ENCODE measurements at places on chromosomes 3 and 15. TPM values are rescaled to one million over a fixed set of nuclear protein-coding genes. Genes with fewer than 3 reads are reported as not detected.

DNA sequence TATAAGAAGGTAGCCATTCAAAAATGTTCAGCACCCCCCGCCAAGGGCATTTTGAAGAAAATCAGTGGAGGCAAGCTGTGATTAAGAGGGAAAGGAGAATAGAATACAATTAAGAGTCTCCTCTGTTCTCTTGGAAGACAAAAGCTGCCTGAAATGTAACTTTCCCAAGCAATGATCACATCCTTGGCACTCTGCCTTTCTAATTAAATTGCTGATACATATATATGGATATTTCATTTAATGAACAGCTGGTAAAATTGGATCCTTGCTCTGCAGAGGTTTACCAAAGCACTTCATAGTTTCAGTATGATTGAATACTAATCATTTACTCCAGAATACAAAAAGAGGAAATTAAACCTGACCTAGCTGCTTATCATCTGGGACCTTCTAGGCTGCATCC is 10.4 kb downstream of the COL6A6 start:
- H3K27me3 ChIP-seq, result no peaks in the 10 kb centered on the region
- no peak overlapping the region for H3K27ac ChIP-seq
- peaks cover 9% of the 10 kb centered on the region for H3K4me1 ChIP-seq
- DNase-seq, result no peak
- H3K4me3 ChIP-seq, result no peak overlapping the region

GRCh38 chr15:65077981-65078352 is 1.4 kb downstream of the KBTBD13 start:
- H3K27me3 ChIP-seq, result no peaks in the 10 kb centered on the region
- H3K4me3 ChIP-seq, result no peak overlapping the region
- H3K4me1 ChIP-seq, result no peaks in the 10 kb centered on the region

DNA sequence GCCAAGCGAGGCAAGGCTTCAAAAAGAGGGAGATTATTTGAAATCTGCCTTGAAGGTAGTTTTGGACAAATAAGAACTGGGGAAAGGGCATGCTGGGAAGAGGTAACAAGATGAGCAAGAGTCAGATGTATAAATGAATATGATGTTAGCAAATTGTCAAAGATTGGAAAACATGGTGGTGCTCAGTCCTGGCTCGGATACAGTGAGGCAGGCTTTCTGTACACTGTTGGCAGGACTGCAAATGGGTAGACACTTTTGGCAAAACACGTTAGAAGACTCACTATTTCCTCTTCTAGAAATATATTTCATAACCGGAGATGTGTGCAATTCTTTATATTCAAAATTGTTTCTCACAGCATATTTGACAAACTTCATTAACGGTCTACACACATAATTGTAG is 429.9 kb downstream of the IL5RA start:
- no peak overlapping the region for H3K27ac ChIP-seq
- DNase-seq, result no peak

- no peak overlapping the region for H3K27ac ChIP-seq
- no peak overlapping the region for H3K4me3 ChIP-seq
- no peak for DNase-seq
- no peaks in the 10 kb centered on the region for H3K27me3 ChIP-seq
Measured at GRCh38 chr3:152377184-152377570, 108.4 kb downstream of the MBNL1 start.

- no peaks in the 10 kb centered on the region for H3K27me3 ChIP-seq
- no peaks in the 10 kb centered on the region for H3K4me1 ChIP-seq
- no peak overlapping the region for H3K27ac ChIP-seq
- H3K4me3 ChIP-seq, result no peak overlapping the region
- no peaks in the 10 kb centered on the region for H3K36me3 ChIP-seq
- no peak for DNase-seq
Measured at GRCh38 chr3:64837986-64838735, 150.4 kb upstream of the ADAMTS9 start.

DNA sequence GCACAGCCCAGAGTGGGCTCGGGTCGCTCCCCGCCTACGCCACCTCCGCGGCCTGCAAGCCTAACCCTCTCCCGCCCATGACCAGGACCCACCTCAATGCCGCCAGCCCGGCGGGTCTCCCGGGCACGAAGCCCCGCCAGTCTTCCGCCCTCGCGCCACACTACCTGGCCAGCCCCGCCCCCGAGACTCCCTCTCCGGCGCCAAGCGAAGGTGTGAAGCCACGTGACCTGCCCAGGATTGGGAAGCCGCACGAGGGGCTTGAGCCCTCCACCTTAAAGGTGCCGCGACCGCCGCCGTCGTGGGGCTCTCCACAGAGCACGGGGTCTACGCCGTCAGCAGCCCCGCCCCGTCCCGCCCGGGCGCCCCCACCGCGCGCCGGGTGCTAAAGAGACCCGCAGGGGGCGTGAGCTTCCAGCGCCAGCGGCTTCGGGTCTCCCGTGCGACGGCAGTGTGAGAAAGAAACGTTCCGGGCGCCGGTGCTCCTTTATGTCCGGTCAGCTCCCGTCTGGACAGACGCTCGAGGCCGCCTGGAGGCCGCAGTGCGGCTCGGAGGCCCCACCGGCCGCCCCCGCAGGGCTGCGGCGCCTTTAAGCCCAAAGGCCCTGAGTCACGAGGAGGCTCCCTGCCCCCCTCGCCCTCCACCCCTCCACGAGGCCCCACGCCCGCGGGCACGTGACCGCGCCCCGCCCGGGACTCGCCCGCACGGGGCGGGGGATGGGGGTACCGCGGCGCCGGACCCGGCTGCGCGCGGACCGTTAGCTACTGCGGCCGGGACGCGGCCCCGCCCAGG is at the start of gene CPEB1:
CPEB1 (minus strand) TSS at position 319 of the 790 bp plus-strand sequence. CDS start 18,904 bp downstream, outside the sequence.
- DNase-seq, result peak; percentile 29
- peaks cover 5% of the 10 kb centered on the region for H3K27me3 ChIP-seq
- peak within 1 kb of the TSS; percentile 47 for H3K4me3 ChIP-seq

GRCh38 chr15:60804986-60805949 is 326.3 kb upstream of the ICE2 start:
- no peak overlapping the region for H3K27ac ChIP-seq
- H3K27me3 ChIP-seq, result no peaks in the 10 kb centered on the region
- no peak overlapping the region for H3K4me3 ChIP-seq
- H3K4me1 ChIP-seq, result peaks cover 34% of the 10 kb centered on the region
- DNase-seq, result no peak
- no peaks in the 10 kb centered on the region for H3K36me3 ChIP-seq

GRCh38 chr3:130929804-130930203 is 35.9 kb downstream of the ATP2C1 start:
- no peaks in the 10 kb centered on the region for H3K4me1 ChIP-seq
- no peak overlapping the region for H3K4me3 ChIP-seq
- no peaks in the 10 kb centered on the region for H3K27me3 ChIP-seq
- H3K36me3 ChIP-seq, result no peaks in the 10 kb centered on the region

DNA sequence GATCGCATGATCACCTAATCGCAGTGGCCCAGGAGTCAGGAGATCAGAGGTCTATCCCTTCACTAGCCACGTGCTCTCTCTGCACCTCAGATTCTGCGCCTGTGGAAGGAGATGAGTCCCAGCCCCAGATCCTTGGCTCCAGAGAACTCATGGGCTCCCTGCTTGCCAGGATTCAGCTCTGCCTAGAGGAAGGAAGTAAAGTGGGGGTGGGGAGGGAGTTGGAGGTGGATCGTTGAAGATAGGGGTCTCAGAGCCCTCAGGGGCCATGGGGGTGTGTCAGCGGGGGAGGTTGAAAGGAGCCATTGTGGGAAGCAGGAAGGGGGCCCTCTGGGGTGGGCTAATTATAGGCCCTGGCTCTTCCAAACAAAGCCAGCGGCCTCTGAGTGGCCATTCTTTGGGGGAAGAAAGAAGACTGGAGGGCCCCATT is 11.3 kb upstream of the STRA6 start:
- no peaks in the 10 kb centered on the region for H3K27me3 ChIP-seq
- no peaks in the 10 kb centered on the region for H3K36me3 ChIP-seq
- H3K27ac ChIP-seq, result no peak overlapping the region
- H3K4me3 ChIP-seq, result no peak overlapping the region
- DNase-seq, result no peak

DNA sequence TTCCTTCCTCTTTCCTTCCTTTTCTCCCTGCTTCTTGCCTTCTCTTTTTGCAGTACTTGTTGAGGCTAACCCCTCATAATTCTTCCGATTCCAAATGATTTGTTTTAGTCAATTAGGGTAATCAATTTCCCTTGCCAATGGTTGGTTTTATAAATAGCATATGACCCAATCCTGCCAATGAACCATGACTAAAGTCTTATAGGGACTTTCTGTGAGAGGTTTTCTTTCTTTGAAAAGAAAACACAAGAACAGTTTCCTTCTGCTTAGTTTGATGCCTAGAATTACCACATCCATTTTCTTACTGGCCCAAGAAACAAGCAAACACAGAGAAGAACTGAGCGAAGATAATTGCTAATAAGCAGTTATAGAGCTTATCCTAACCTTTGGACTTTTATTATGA is 292.5 kb upstream of the SATB1 start:
- H3K36me3 ChIP-seq, result no peaks in the 10 kb centered on the region
- peaks cover 50% of the 10 kb centered on the region for H3K4me1 ChIP-seq
- no peaks in the 10 kb centered on the region for H3K27me3 ChIP-seq
- H3K4me3 ChIP-seq, result no peak overlapping the region
- H3K27ac ChIP-seq, result no peak overlapping the region
- DNase-seq, result no peak

GRCh38 chr3:172777901-172778300 is 27.4 kb downstream of the ECT2 start:
- H3K4me3 ChIP-seq, result no peak overlapping the region
- no peaks in the 10 kb centered on the region for H3K36me3 ChIP-seq
- no peaks in the 10 kb centered on the region for H3K4me1 ChIP-seq

DNA sequence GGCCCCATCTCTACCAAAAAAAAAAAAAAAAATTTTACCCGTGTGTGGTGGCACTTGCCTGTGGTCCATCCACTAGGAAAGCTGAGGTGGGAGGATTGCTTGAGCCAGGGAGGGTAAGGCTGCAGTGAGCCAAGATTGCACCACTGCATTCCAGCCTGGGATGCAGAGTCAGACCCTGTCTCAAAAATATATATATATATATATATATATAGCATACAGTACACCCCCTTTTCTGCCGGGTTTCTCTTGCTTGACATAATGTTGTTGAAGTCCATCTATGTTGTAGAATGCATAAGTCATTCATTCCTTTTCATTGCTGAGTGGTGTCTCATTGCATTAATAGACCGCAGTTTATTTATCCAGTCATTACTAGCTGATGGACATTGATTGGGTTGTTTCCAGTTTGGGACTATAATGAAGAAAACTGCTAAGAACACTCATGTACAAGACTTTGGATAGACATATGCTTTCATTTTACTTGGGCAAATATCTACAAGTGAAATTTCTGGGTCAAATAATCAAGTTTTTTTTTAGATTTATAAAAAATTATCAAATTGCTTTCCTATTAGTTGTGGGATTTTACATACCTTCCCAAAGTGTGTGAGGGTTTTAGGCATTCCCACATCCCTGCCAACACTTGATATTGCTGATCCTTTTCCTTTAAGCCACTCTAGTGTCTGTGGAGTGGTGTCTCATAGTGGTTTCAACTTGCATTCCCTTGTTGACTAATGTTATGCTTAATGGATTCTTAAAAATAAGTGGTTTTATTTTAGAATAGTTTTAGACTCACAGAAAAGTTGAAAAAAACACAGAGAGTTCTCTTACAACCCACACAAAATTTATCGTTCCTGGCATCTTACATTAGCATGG is 2.1 kb upstream of the PRR20G start:
- DNase-seq, result no peak
- H3K4me1 ChIP-seq, result no peaks in the 10 kb centered on the region
- no peak overlapping the region for H3K27ac ChIP-seq

DNA sequence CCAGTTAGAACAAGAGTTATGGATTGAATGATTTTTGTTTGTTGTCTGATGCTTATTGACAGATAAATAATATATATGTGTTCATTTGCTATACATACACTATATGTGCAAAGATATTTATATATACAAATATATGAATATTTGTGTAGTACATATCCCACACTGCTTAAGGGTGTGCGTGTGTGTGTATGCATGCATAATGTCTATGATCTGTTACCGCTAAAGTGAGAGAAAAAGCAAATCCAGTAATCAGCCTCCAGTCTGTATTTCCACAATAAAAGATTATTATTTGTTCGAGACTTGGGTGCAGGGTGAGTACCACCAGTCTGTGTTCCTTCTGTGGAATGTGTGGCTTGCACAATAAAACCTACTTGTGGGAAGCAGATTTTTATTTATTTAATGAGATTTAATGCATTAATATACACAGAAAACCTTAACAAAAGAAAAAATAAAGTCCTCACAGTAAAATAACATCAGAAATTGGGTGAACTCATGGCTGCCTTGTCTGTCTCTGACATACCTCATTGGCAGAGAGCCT is 366.0 kb upstream of the TBL1XR1 start:
- H3K4me3 ChIP-seq, result no peak overlapping the region
- no peak for DNase-seq
- no peaks in the 10 kb centered on the region for H3K36me3 ChIP-seq
- H3K4me1 ChIP-seq, result no peaks in the 10 kb centered on the region
- H3K27me3 ChIP-seq, result no peaks in the 10 kb centered on the region

DNA sequence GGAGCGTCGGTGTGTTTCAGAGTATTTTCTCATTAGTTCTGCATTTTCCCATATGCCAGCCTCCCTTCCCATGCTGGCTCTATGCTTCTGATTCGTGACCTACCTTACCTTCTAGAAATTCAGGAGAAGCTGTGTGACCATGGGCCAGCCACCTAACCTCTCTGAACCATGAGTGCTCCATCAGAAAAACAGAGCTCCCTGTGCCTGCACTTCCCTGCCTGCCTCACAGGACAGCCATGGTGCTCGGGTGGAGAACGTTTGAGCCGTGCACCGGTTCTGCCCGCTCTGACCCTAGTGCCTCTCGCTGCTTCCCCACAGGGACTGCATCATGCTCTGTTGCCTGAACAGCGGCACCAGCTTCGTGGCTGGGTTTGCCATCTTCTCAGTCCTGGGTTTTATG is 74.5 kb upstream of the SLC6A1 start:
- DNase-seq, result no peak
- no peaks in the 10 kb centered on the region for H3K36me3 ChIP-seq
- no peak overlapping the region for H3K27ac ChIP-seq
- H3K4me3 ChIP-seq, result no peak overlapping the region
- no peaks in the 10 kb centered on the region for H3K27me3 ChIP-seq
- no peaks in the 10 kb centered on the region for H3K4me1 ChIP-seq

GRCh38 chr3:46878781-46879436 is 1.4 kb downstream of the PTH1R start:
- no peak overlapping the region for H3K4me3 ChIP-seq
- no peaks in the 10 kb centered on the region for H3K4me1 ChIP-seq
- DNase-seq, result no peak

GRCh38 chr15:85282504-85283115 is 97.8 kb upstream of the AKAP13 start:
- no peak overlapping the region for H3K27ac ChIP-seq
- no peaks in the 10 kb centered on the region for H3K36me3 ChIP-seq
- DNase-seq, result no peak
- no peaks in the 10 kb centered on the region for H3K4me1 ChIP-seq

GRCh38 chr3:151268267-151269235 is 9.8 kb downstream of the P2RY14 start:
- H3K27ac ChIP-seq, result peak overlapping the region; percentile 1
- H3K4me3 ChIP-seq, result no peak overlapping the region
- H3K36me3 ChIP-seq, result no peaks in the 10 kb centered on the region

PTX3 gene
- total RNA-seq, result 8.7 TPM

ZNF654 gene
- total RNA-seq, result 29.1 TPM

SLC27A2 gene
- total RNA-seq, result 0.43 TPM

GRAMD2A gene
- total RNA-seq, result not detected

BDH1 gene
- total RNA-seq, result 81.1 TPM

LRRC2 gene
- not detected for total RNA-seq

SLC9C1 gene
- not detected for total RNA-seq

VILL gene
- total RNA-seq, result 28.9 TPM

Data from naive thymus-derived CD4-positive, alpha-beta T cell (primary cell).